ENCODE measurements at places on chromosomes 2 and 18.

GRCh38 chr18:48767090-48767690 is 183.6 kb downstream of the SMAD7 start:
- no peak for DNase-seq

- peak; percentile 59 for DNase-seq
Observed at GRCh38 chr2:217685255-217685605, 317.6 kb downstream of the TNS1 start.

- no peak for DNase-seq
Observed at GRCh38 chr2:11344956-11345677, 681 bp upstream of the ROCK2 start.

GRCh38 chr2:182606728-182607681 is 109.1 kb upstream of the DNAJC10 start:
- no peak for DNase-seq

GRCh38 chr2:105809097-105809473 is 64.4 kb downstream of the NCK2 start:
- no peak for DNase-seq

- no peak for DNase-seq
Observed at GRCh38 chr2:122145856-122146255, 390.4 kb downstream of the TSN start.

DNA sequence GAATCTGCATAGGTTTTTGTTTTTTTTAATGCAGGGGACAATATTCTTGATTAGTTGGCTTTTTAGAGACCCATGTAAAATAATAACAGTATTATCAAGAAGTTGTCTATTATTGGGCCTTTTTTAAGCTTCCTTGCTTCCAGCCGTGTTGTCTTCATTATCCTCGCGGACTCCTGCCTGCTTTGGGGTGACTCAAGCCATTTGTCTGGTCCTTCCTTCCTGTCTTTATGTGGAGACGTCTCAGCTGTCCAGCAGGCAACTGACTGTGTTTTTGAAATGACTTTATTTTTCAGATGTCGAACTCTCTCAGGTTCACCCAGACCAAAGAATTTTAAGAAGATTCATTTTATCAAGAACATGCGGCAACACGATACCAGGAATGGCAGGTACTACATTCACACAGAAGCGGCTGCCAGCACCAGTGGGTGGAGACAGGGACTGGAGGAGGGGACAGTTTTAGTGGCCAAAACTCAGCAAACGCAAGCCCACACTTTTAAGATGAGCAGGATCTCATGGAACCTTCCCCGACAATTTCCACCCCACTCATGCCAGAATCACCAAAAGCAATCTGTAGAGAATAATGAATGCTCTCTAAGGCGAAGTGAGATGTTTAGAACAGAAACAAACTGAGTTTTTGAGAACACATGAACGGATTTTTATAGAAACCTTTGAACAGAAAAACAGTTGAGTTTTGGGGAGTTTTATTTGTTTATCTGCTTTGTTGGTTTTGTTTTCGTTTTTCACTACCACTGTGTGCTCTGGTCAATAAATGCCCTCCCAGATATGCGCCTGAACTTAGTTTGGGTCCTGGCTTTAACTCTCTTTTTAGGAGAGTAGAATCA is 59.1 kb downstream of the CABLES1 start:
- peak; percentile 51 for DNase-seq

DNA sequence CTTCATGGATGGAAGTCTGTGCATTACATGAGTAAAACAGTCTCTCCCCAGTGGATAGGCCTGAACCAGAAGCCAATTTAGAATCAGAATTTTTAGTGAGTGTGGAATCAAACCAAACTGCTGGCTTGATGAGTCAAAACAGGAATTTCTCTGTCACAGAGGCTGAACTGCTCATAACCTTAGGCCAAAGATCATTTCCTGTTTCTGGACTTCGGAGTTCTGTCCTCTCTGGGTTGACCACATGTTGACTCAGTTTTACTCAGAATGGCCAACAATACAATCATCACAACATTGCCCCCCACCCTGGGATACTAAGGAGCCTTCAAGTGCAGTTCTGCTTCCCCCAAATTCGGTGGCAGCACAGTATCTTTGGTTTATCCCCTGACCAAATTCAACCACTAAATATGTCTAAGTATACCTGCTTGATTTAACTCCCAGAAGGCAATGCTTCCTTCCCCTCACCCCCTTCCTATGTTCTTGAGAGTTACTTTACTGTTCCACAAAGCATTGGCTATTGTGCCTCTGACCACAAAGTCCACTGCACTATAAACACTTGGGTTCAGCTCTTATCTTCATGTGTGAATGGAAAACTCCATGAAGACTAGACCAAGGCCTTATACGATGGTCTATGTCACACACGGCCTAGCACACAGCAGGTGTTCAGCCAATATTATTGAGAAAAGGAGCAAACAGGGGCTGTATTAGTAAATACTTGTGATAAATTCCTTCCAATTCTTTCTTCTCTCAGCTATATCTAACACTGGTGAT is 67.8 kb downstream of the NXPH2 start:
- no peak for DNase-seq

DNA sequence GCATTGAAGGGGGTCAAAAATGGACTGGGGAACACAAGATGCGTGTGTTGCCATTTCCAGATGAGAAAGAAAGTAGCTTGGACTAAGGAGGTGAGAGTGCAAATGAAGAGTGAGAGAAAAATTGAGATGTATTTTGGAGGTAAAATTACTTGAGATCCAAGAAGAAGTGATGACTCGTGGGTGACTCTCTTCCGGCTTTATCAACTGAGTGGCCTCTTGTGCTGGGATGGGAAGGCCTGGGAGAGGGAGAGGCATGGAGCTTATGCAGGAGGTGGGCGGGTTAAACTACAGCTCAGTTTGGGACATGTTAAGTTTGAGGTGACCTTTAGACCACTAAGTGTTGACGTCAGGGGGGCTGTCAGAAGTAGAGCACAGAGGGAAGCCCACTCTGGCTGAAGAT is 34.9 kb downstream of the SULT1C2 start:
- no peak for DNase-seq

- DNase-seq, result no peak
Observed at GRCh38 chr2:137892739-137893138, 71.5 kb upstream of the HNMT start.

- DNase-seq, result no peak
Observed at GRCh38 chr2:60285626-60286316, 267.7 kb downstream of the BCL11A start.

DNA sequence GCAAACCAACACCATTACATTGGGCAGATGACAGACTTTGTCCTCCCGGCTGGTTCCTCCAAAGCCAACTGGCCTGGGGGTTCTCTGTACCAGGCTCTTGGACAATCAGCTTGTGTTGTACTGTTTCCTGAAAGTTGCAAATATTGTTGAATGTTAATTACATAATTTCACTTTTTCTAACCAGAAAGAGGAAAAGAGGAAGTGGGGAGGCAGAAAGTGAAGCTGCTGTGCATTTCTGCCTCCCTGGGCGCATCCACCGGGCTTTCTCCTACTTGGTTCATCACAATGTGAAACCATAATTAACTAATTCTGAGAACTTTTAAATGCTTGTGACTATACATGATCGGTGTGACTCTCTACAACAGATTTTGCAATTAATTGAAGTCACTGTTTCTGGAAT is 10.1 kb downstream of the TWIST2 start:
- no peak for DNase-seq

- no peak for DNase-seq
Observed at GRCh38 chr2:120978359-120979050, 242.8 kb downstream of the GLI2 start.

- DNase-seq, result no peak
Observed at GRCh38 chr2:62410015-62410453, 96.0 kb downstream of the TMEM17 start.

DNA sequence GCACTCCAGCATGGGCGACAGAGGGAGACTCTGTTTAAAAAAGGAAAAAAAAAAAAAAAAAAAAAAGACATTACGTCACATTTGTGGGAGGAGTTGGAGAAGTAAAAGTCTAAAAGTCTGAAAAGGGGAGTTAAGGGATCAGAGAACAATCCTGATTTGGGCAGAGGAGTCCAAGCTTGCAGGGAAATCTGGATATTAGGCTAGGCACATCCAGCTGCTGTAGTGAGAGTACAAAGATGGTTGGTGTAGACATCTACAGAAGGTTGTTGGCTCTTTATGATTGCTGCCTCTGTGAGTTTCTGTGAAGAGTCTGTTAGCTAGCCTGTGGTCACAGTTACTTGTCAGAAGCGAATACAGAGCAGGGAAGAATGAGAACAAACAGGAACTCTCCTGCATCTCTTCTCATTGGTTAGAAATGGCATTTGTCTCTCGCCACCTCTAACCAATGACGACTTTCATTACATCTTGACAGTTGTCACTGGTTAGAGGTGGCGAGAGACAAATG is 3.3 kb upstream of the OSBPL6 start:
- DNase-seq, result peak; percentile 35

DNA sequence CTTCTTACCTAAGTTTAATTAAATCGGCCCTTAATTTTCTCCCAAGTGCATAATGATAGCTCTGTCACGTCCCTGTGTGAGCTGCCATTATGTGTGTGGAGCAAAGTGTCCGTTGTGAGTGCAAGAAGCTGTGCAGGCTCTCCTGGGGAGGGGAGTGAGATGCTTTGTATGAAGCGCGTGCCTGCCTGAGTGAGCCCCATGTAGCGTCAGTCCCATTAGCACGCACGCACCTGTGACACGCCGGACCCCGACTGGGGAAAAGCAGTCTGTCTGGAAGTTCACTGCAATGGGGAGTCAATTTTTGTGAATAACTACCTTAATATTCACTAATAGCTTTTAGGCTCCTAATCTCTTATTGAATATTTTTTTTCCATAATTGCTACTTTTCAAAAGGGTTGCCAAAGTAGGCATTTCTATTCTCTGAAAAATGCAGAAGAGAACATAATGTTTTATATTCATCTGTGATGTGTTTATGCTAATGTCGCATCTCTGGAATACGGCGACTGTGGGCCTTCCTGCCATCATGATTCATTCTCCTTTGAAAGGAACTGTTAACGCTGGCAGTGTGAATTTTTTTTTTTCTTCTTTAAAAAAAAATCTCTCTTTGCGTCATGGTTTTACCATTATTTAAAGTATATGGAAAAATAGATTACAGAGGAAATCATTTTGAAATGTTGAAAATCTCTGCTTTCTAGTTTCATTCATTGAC is 157.7 kb downstream of the COL4A4 start:
- no peak for DNase-seq

DNA sequence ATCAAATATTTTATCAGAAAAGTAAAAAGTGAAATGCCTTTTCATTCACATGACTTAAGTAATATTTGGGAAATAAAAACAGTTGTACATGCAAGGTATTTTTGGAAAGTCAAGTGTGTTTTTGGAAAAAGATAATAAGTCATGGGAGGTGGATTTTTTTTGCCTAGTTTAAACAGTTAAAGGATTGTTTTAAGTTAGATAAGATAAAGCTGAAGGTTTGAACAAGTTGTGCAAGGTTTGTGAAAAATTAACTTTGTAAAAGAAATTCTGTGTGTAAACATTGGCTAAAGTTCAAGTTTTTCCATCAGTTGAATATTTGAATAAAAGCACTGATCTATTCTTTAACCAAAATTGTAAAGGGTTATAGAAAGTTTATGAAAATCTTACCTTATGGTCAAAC is 207.9 kb upstream of the RGPD4 start:
- DNase-seq, result no peak

GRCh38 chr2:143284087-143284675 is 155.0 kb downstream of the ARHGAP15 start:
- DNase-seq, result peak; percentile 72

GRCh38 chr2:6072768-6073167 is 380.6 kb downstream of the SOX11 start:
- no peak for DNase-seq

DNA sequence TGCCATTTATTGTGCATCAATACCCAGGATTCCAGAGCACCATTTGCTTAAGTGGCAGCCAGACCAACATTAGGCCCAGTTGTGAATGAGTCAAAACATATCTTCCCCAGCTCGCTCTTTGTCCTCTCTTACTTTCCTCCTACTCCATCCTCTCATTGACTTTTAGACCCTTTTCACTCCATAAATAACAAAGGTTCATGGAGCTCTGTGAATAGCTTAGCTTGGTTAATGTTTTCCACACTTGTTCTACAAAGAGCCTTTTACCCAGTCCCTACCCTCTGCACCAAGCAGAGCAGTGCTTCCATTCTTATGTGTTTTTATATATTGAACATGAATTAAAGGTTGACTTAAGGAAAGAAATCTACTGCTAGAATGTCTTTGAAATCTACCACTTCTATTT is 625.8 kb upstream of the FANCL start:
- no peak for DNase-seq

DNA sequence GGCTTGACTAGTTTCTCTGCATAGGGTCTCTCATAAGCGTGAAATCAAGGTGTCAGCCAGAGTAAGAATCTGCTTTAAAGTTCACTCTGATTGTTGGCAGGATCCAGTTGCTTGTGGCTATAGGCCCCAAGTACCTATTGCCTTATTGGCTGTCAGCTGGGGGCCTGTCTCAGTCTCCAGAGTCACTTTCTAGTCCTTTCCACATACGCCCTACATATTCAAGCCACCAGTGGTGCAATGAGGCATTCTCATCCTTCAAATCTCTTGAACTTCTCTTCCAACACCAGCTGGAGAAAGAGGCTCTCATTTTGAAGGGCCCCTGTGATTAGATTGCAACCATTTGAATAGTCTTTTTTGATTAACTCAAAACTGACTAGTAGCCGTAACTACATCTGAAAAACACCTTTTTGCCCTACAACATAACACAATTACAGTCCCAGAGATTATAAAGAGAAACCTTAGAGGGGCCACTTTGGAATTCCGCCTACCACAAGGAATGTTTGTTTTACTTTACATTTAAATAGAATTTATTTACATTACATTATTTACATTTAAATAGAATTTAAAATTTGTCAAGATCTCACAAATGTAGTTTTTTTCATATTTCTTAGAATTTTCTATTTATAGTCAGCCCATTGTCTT is 520.1 kb downstream of the DSC3 start:
- no peak for DNase-seq

DNA sequence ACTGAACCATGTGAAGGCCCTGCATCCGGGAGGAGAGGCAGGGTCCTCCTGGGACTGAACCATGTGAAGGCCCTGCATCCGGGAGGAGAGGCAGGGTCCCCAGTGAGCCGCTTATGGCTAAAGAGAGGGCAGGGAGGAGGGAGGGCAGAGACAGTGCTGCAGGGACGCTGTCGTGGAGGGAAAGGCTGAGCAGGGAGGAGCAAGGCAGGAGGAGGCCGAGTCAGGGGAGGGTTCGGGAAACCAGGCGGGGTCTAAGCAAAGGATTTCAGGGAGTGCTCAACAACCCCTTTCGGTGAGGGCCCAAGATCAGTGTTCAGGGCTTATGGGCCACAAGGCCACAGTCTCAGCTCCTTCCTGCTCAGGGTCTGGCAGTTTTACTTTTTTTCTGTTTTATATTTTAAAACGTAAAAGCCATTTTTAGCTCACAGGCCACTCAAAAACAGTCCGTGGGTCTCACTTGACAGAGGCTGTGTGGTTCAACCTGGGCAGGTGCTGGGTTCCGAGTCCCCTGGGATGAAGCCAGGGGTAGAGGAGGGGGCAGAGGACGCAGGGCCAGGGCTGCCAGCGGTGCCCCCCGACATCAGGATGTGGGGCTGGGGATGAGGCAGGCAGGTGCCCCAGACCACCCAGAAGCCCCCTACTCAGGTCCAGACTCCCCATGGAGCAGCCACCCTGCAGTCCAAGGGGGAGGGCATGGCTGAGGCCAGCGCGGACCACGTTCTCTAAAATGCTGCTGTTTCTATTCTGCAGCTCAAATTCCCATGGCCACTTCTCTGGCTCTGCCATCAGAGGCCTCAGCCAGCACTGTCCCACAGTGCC is 5.2 kb downstream of the TMEM18 start:
- DNase-seq, result no peak

- no peak for DNase-seq
Observed at GRCh38 chr18:7512348-7512747, 54.8 kb upstream of the PTPRM start.
